ENCODE measurements at places on chromosomes 11 and 22.

DNA sequence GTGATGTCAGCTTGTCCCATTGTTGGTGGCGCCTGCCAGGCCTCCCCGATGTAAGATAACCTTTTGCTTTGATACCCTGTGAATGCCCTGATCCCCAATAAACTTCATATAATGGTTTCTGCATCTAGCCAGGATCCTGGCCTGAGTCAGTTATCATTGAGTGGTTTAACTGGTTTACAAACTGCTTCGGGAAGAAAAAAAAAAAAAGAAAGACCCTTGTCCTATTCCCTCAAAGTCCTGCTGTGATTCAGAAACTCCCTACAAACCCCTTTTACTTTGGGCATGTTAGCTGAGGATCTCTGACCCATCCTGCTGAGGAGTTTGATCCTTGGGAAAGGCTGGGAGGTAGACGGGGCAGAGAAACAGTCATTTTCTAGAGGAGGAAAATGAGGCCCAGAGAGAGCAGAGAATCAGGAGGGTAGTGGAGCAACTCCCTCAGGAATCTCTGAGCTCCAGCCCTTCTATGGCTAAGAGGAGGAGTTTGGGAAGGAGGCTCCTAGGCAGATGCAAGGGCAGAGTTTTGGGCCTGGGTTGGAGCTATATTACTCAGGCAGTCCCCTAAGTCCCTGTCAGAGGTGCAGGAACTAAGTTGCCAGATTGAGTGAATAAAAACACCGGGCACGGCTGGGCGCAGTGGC is 5.4 kb upstream of the CYB5R3 start:
- no peak for DNase-seq

DNA sequence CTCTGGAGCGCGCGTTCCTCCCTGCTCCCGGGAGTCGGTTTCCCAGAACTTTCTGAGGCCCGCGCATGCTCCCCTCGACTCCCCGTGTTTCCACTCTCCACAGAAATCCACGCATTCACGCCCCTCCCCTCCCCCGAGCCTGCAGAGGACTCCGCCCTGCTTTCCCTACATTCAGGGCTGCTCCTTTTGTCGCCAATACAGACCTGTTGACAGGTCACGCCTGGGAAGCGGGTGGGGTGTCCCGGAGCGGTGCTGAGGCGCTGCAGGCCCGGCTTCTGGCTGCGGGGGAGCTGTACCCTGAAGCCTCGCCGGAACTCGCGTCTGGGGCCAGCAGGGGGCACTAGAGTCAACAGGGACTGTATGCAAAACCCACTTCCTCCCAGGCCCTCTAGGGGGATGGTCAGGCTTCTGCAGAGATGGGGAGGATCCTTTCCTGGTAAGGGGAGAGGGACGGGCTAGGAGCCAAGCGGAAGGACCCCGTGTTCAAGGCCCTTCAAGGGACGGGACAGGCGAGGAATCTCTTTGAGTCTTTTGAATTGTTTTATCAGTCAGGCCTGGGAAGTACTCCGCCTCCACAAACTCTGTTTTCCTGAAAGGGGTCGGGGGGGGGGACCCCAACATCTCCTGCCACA is at the start of gene PRAME:
TSS of gene PRAME (minus strand) at position 294 of the 632 bp plus-strand sequence. CDS start 2,433 bp downstream, outside the sequence.
- peak; percentile 69 for DNase-seq

DNA sequence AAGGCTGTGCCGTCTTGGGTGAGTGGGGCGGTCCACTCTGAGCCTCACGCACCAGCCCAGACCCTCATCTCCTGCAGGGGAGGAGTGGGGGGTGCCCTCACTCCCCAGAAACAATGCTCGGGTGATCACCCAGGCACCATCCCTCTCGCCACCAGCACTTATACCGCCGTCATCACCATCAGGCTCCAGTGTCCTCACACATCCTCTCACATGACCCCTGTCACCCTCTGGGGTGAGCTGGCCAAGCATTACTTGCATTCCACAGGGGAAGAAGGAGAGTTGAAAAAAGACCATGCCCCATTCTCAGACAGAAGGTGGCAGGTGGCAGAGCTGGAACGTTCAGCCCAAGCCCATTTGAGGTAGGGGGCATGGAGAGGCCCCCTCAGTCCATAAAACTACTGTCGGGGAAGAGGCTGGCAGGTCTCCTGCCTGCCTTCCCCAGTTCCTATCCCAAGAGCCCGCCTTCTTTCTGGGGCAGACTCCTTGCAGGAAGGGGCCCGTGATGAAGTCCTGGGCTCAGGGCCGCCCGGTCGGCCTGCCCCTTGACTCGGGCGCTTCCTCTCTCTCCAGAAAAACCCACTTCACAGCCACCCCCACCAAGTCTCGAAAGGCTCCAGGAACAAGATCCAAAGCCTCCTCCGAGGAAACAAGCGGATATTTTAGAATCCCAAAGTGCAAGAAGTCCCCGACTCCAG is 153.3 kb downstream of the DSCAML1 start:
- no peak for DNase-seq

DNA sequence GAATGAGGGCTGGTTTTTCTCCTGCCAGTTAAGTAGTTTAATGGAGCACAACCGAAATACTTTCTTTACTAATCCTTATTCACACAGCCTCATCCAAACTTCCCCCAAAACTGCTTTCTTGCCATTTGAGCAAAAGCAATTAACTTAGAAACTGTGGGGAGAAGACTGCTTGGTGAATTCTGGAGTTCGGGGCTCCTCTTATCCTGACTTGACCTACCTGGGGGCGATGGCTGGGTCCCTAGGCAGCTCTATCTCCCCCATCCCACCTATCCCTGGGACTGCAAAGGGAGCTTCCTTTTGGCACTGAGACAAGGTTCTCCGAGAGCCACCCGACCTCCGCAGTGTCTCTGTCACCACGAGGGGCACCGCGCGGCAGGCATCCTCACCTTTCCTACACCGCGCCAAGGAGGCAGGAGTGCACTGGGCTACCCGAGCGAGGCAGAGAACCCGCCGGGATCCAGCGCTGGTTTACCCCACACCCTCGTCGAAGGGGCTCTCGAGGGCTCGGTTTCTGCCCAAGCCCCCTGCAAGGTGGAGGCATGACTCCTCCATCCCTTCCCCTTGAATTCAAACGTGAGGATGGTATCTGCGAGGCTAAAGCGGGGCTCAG is 759 bp downstream of the DESI1 start:
- DNase-seq: peak; percentile 44

DNA sequence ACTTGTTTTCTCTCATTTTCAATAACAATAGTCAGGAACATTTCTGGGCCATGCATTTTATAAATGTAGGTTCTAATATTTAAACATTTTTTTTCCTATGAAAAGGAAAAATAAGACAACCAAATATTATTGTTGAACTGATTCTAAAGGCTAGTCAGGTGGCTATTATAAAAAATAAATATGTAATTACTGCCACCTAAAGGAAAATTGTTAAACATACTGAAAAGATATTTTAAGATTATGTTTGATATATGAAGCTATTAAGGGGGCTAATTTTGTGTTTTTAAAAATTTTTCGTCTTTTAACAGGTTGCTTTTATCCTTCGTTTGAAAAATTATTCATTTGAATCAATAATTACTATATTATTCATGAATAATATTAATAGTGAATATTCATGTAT is 62.2 kb upstream of the FDX1 start:
- no peak for DNase-seq

DNA sequence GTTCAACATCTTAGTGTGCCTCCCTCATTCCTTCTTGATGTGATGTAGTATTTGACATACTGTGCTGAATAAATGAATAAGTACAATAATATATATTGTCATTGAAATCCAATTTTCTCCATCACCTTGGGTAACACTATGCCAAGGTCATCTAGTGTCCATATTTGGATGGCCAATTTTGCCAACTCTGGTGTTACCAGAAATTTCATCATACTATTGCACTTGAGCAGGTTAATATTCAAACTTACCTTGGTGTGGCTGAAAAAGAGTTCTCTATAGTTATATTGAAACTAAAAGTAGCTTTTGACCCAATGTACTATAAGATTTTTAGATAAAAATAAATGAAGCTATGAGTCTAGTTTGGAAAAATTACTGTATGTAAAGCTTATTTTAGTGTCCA is 98.2 kb upstream of the SLC6A5 start:
- no peak for DNase-seq

GRCh38 chr22:29626497-29627195 is 23.2 kb downstream of the NF2 start:
- DNase-seq: no peak

GRCh38 chr11:17991783-17992433 is 20.9 kb downstream of the SERGEF start:
- DNase-seq: peak; percentile 16

DNA sequence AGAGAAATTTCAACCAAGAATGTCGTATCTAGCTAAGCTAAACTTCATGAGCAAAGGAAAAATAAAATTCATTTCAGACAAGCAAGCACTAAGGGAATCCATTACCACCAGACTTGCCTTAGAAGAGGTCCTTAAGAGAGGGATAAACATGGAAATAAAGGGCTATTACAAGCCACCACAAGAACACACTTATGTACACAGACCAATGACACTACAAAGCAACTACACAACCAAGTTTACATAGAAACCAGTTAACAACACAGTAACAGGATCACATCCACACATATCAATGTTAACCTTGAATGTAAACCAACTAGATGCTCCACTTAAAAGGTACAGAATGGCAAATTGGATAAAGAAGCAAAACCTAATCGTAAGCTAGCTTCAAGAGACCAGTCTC is 38.0 kb downstream of the TMEM123 start:
- no peak for DNase-seq

DNA sequence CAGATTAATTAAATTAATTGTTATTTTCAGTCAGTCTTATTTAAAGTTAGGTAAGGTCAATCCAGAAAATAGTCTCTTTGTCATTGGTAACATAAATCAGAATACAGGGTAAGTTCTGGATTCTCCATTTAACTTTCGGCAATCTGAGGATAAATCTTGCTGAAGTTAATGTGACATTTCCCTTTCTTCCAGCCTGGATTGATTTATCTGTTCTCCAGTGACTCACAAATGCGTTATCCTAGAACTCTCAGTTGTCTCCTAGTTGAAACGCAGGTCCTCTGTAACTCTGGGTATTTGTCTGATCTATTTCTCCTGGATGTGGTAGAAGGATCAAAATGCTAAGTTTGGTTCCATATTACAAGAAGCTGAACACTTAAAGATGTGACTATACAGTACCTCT is 21.0 kb downstream of the OR51E1 start:
- DNase-seq: no peak

DNA sequence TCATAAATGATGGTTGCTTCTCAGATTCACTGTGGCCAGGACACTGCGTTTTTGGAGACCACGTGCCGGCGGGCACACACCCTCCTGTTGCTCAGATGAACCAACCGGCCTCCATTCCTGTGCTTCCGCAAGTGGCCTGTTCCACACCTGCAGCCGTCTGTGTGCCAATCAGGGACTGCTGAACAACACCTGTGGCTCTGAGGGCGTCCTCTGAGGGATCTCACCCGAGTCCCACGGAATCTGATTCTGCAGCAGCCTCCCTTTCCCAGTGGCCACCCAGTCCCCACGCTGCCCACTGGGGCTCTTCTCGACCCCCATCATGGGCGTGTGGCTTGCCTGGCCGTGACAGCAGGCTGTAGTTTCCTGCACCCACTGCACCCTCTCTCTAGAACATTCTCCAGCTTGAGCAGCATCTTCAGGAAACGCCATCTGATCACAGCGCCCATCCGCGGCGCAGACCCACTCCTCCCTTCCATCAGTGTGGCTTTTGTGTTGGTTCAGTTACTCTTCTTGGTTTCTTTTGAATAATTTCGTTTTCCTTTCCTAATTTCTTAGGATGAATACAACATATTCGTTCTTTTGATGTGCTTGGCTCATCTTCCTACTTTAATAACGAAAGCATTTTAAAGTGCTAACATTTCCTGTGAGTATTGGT is 100.3 kb upstream of the SLC22A12 start:
- DNase-seq: peak; percentile 4

DNA sequence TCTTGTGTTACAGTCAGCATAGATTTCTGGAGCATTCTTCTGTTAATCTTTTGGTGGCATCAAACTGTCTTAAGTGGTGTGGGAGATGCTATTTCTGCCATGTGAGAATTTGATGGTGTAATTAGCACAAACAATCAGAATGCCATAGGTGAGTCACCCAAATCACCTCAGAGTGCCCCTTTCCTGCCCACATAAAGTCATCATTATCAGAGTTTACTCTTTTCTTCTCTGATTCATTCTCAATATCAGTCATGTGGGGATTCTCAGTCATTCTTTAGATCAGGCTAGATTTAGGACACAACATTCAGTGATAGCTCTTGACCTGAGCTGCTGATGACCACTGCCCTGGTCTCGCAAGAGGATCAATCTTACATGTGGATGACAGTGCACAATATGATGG is 23.7 kb upstream of the MS4A6A start:
- DNase-seq: no peak

DNA sequence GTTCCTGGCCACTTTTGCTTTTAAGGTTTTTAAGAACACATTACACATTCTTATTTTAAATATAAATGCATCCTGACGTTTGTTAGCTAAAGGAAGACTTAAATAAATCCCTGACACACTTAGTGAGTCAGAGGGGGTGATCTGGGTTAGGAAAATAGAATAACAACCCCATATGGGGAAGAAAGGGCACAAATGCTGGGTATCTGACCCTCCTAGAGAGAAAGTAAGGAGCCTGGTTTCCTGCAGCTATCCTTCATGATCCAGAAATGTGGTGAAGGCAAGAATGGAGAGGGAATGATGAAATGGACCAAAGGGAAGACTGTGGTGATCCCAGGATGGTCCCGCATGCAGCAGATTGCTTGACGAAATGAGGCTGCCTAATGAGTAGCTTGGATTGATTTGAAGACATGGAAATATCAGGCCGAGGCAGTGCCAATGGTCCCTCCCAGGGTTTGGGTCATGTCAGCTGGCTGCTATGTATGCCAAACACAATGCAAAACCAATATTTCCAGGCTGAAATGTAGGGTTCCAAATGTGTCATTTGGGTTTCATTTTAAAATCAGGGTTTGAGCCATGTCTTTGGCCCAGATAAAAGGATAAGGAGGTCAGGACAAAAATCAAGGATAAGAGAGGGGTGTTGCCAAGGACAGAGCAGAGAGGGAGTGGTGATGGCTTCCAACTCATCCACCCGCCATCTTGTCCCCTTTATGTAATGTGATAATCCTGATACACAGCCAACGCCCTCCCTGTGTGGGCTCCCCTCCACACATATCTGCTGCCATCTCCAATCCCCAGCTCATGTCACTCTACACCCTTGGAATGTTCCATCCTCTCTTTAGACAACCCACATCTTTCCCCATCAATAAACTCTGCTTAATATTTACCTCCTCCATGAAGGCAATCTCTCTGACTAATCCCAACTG is 135.1 kb upstream of the PITPNB start:
- no peak for DNase-seq

- DNase-seq: no peak
Observed at GRCh38 chr11:131246663-131247062, 123.8 kb upstream of the NTM start.

GRCh38 chr11:45373506-45374035 is 87.4 kb upstream of the SYT13 start:
- DNase-seq: no peak

DNA sequence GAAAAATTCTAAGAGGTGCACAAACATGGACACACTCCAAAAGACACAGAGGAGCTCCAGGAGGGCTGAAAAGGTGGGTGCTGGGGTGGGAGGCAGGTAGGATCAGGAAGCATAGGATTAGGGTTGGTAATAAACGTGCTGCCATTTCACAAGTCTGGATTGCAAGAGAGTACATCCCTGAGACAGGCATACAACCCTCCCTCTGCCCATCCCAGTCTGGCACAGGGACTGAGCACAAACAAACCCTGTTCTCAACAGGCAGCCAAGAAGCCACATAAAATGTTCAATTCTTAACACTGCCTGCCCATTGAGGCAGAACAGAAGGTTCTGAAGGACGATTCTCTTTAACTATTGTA is 18.5 kb downstream of the SLC35F2 start:
- no peak for DNase-seq

- no peak for DNase-seq
Observed at GRCh38 chr11:8732748-8733241, 50.2 kb downstream of the RPL27A start.
